Naive thymus-derived CD8-positive, alpha-beta T cell (primary cell): ENCODE measurements at places on chromosomes 13 and 19. TPM values are rescaled to one million over a fixed set of nuclear protein-coding genes. Genes with fewer than 3 reads are reported as not detected.

- DNase-seq, result no peak
Measured at GRCh38 chr13:108113407-108113806, 101.9 kb downstream of the LIG4 start.

DNA sequence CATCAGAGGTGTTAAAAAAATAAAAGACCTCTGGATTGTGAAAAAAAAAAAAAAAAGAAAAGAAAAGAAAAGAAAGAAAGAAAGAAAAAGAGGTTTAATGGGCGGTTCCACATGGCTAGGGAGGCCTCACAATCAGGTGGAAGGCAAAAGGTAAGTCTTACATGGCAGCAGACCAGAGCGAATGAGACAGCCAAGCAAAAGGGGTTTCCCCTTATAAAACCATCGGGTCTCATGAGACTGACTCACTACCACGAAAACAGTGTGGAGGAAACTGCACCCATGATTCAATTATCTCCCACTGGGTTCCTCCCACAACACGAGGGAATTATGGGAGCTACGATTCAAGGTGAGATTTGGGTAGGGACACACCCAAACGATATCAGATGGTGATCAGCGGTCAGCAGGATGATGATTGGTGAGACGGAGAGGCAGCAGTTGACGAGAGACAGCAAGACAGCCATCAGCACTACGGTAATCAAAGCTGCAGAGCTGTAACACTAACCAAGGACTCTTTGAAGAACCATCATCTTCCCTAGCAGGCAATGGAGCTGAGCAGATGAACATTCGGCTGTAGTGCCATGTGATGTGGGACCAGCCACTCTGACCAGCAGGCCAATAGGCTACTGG is 3.9 kb upstream of the CD209 start:
- DNase-seq, result no peak

GRCh38 chr19:16367261-16367683 is 42.6 kb downstream of the KLF2 start:
- DNase-seq, result peak; percentile 75

DNA sequence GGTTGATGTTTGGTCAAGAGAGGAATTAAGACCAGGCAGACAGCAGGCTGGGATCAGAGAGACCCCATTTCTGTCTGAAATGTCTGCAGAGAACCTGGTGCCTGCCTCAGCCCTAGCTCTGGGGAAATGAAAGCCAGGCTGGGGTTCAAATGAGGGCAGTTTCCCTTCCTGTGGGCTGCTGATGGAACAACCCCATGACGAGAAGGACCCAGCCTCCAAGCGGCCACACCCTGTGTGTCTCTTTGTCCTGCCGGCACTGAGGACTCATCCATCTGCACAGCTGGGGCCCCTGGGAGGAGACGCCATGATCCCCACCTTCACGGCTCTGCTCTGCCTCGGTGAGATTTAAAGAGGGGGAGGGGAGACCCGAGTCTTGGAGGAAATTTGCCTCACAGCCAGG is at the start of gene LILRB4:
LILRB4 (plus strand) TSS at position 256 of the 400 bp plus-strand sequence; CDS start at position 305, 49 bp downstream.
- no peak for DNase-seq

DNA sequence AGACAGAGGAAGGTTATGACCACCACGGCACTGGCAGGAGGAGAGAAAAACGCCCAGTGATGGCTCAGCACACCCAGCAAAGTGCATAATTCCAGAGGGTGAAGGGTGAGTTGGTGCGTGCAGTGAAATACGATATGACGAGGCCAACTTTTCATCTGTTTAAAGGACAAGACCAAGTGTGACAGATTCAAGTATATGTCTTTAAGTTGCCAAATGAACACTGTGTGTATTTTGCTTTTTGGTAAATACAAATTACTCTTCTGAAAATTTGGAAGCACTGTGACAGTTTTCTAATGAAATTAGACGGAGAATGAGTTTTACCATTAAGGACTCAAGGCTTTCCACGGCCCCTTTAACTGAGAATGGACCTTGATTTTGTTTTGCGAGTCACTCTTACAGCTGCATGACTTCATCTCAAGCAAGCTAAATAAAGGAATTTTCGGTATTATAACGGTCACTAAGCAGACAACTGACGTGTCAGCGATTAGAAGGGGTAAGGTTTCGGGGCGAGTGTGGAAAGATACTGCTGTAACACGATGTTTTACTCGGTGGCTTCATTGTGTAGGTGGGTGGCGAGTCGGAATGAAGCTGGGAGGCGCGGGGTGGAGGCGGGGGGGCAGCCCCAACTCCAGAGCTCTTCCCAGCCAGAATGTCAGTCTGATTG is 22.8 kb downstream of the COL4A2 start:
- DNase-seq, result no peak

DNA sequence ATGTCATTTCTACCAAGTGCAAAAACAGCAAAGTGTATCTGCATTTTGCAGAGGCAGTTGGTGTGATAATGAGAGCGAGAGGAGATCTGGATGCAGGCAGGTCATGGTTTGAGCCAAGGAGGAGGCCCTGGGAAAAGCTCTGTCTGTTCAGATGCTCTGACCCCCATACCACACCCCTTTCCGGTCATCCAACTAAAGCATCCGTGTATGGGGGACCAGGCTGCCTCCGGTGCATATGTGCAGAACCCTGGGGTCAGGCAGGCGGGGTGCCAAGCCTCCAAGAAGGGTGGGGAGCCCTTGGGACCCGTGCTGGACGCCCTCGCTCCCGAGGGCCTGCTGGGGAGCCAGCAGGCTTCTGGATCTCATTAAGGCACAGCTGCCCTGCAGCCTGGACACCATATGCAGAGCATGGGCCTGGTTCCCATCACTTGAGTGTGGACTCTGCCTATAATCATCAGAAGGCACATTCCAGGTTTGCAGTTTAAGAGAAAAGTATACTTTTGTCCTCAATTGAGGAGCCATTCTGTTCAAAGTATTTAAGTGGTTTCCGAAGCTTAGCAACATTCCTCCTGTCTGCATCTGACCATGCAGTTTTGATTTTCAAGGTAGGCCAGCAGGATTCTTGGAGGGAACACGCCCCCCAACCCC is 56.1 kb downstream of the ALOX5AP start:
- no peak for DNase-seq

DNA sequence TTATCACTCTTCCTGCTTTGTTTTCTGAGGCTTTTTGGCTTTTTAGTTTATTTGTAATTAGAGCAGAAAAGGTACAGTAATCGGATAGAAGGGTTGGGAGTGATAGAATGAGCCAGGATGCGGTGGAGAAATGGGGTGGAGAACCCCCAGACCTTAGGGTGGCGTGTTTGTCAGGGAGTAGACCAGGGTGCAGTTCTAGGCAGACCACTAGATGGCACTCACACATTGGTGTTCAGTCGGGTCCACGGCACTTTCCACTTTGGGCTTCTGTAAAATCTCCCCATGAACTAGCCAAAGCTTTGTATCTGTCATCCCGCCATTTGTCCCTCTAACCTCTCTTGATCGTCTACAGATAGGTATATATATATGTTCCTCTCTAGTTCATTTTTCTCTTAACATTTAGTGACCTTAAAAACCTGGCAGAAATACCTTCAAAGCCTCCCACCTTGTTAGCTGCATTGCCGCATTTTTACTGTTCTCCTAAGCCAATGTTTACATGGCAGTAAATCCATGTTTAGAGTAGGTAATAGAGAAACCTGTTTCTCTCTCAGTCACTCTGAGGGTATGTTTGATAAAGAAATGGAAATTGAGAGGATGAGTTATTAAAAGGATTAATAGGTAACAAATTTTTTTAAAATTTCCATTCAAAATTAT is 154.9 kb downstream of the TM9SF2 start:
- DNase-seq, result peak; percentile 80

- DNase-seq, result peak; percentile 93
Measured at GRCh38 chr13:51453207-51453958, 547 bp upstream of the INTS6 start.

DNA sequence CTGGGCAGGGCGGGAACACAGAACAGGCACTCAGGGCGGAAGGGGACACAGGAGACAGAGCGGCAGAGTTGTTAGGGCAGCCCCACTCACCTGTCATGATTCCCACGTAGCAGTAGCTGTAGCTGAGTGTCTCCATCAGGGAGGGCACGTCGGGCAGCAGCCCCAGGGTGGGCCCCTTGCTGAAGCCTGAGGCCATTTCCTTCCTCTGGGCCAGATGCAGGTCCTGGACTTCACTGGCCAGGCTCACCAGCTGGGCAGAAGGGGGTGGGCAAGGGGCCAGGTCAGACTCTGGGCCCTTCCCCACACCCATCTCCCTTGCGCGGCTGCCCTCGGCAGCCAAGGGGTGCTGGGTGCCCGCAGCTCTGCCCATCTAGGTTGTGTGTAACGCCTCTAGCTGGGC is 5.9 kb downstream of the MBOAT7 start:
- no peak for DNase-seq

GRCh38 chr13:35793823-35794222 is 317.3 kb upstream of the MAB21L1 start:
- no peak for DNase-seq

- DNase-seq, result no peak
Measured at GRCh38 chr13:85512421-85512820, 286.8 kb downstream of the SLITRK6 start.

The PTGER1 gene
- not detected for total RNA-seq

The SERTM1 gene
- not detected for total RNA-seq

The PGLYRP2 gene
- total RNA-seq, result 0.70 TPM

The ZFR2 gene
- total RNA-seq, result 0.75 TPM

The CHAF1A gene
- total RNA-seq, result 7.5 TPM

The KANK3 gene
- 3.3 TPM for total RNA-seq
